NK-92 treated with Interleukin-12 subunit alpha and Interleukin-12 subunit beta, amount 100 ng/mL, for 24 hours (cell line): ENCODE measurements at places on chromosomes 2 and 18.

GRCh38 chr2:132562245-132562644 lies 107.8 kb downstream of the LYPD1 start:
- DNase-seq: no peak

DNA sequence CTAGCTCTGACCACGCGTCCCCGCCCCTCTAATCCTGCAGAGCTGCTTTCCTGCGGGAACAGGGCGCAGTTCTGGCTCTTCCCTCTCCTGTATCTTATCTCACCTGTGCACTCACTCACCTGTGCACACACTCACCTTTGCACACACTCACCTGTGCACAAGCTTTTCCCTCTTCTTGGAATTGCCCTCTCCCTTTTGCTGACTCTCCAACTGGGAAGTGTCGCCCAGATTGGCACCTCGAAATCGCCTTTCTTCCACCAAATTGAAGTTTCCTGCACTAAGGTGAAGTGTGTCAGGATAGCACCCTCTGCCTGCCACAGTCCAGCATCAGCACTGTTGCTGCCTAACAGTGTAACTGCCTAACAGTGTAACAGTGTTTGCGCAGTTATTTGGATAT lies 566 bp upstream of the CMPK2 start:
- DNase-seq: peak; percentile 18

GRCh38 chr18:28120828-28121515 lies 56.0 kb downstream of the CDH2 start:
- DNase-seq: no peak

GRCh38 chr18:79211844-79212243 lies 142.7 kb downstream of the ATP9B start:
- DNase-seq: no peak

DNA sequence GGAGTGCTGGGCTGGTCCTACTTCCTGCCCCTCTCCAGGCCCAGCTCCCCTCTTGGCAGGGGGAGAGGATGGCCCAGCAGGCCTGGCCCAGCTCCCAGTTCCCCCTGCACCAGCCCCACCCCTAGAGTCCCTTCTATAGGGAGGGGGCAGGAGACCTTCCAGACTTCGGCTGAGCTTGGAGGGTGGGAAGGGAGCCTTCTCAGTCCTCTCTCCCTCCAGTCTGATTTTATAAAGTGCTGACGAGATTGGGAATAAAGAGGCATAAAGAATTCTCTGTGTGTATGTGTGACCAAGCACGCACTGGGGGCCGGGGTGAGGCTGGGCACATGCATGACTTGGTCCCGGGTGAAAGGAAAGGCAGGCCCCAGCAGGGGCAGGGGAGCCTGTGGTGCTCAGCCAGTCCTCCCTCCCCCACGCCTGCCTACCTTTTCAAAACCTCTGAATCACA lies 5.1 kb downstream of the CHPF start:
- DNase-seq: no peak

DNA sequence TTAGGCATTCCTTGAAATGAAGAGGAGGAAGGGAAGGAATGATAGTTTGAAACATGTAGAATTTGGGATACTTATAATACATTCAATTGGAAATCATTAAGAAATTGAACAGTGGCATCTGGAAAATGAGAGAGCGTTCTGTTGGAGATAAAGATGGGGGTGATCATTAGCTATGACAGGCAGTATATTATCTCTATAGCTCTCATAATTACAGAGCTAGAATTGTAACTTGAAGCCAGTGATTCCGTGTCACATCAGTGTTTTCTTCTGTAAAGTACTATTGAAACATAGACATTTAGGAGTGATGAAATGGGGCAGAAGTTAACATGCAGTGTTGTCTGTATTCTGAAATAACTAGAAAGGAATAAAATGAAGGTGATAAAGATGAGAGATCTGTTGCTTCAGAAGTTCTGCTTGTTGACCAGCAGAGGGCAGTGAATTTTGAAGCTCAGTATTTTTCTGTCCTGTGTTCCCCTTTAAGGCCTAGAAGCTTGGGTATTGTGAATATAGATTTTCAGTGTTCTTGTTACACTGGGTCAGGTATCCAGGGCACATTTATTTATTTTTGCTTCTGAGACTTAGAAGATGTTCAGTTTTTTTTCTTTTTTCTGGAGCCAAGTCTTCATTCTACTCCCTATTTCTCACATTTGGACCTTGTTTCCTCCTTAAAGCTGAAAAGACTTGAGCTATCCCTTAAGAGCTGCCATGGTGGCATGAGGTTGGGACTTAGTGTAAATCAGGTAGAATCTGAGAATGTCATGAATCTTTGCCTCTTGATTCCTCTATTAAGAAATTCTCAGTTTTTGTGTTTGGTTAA lies 157.4 kb downstream of the TAF4B start:
- DNase-seq: no peak

GRCh38 chr18:58756148-58756547 lies 84.9 kb downstream of the MALT1 start:
- no peak for DNase-seq

DNA sequence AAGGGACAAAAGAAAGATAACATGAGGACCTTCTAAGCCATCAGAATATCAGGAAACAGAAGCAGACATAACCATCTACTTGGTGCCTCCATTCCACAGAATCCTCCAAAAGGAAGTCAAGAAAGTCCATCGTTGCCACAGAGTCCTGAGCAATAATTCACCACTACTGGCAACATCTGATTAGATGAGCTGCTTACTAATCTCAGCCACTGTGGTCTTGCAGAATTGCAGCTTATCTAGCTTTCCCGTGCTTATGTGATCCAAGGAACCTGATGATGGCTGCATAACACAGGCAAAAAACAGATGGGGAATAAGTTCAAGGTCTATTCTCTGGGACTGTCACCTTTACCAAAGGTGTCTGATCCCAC lies 278.5 kb downstream of the AFF3 start:
- no peak for DNase-seq

GRCh38 chr18:10205151-10205550 lies 249.3 kb upstream of the APCDD1 start:
- DNase-seq: no peak

GRCh38 chr2:76446872-76447271 lies 736.2 kb upstream of the GCFC2 start:
- DNase-seq: no peak

- no peak for DNase-seq
These were observed 535.9 kb downstream of the XIRP2 start for GRCh38 chr2:167424221-167424620.

- no peak for DNase-seq
These were observed at the start of gene CBLN2 for GRCh38 chr18:72544092-72544886. TSS of gene CBLN2 (minus strand) at chr18:72544342. CDS start at chr18:72542160, 2,182 bp downstream.
